ENCODE measurements at places on chromosomes 1 and 21. TPM values are rescaled to one million over a fixed set of nuclear protein-coding genes. Genes with fewer than 3 reads are reported as not detected.

PGBD5 gene
- total RNA-seq = 0.14 TPM

TRAPPC3 gene
- 92.3 TPM for total RNA-seq

NTMT2 gene
- not detected for total RNA-seq

IFI44L gene
- 17.3 TPM for total RNA-seq

KCNQ4 gene
- 5.7 TPM for total RNA-seq

CR1L gene
- total RNA-seq = not detected

CLCA1 gene
- total RNA-seq = not detected

TNFRSF4 gene
- 1.8 TPM for total RNA-seq

DNA sequence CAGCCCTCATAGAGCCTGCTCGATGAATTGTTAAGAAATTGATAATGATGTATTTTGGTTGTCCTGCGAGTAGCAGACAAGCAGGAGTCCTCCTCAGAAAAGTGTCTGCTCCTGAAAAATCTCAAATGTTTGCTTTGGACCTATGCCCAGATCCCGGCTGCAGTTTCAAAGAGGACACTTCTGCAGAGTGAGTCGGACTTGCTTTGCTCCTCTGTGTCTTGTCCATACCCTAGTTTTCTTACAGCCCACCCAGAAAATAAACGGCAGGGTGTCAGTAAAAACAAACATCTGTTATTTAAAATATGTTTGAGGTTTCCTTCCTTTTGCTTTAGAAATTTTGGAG lies 2.8 kb downstream of the S100A10 start:
- H3K27ac ChIP-seq = peak overlapping the region; percentile 88
- no peak for DNase-seq
- H3K36me3 ChIP-seq = peaks cover under 1% of the 10 kb centered on the region
- H3K4me3 ChIP-seq = no peak overlapping the region
- no peaks in the 10 kb centered on the region for H3K27me3 ChIP-seq
- H3K4me1 ChIP-seq = peaks cover 68% of the 10 kb centered on the region

GRCh38 chr1:70856201-70856600 lies 191.4 kb downstream of the PTGER3 start:
- no peak for DNase-seq
- no peak overlapping the region for H3K27ac ChIP-seq
- no peaks in the 10 kb centered on the region for H3K27me3 ChIP-seq
- H3K4me1 ChIP-seq = no peaks in the 10 kb centered on the region

GRCh38 chr1:230189824-230190223 lies 122.8 kb downstream of the GALNT2 start:
- H3K27me3 ChIP-seq = no peaks in the 10 kb centered on the region
- H3K4me1 ChIP-seq = peaks cover 75% of the 10 kb centered on the region
- DNase-seq = no peak
- H3K36me3 ChIP-seq = no peaks in the 10 kb centered on the region

GRCh38 chr1:59272507-59272906 lies 24.4 kb upstream of the FGGY start:
- no peak overlapping the region for H3K4me3 ChIP-seq
- no peaks in the 10 kb centered on the region for H3K27me3 ChIP-seq
- DNase-seq = no peak
- no peaks in the 10 kb centered on the region for H3K36me3 ChIP-seq

- no peaks in the 10 kb centered on the region for H3K27me3 ChIP-seq
- peaks cover 6% of the 10 kb centered on the region for H3K4me1 ChIP-seq
- no peak for DNase-seq
- H3K4me3 ChIP-seq = peak within 1 kb of the TSS; percentile 82
- no peaks in the 10 kb centered on the region for H3K36me3 ChIP-seq
Measured at GRCh38 chr1:12166834-12167492, at the start of gene TNFRSF1B. Gene TNFRSF1B (plus strand): TSS chr1:12166991. CDS start chr1:12167092, 101 bp downstream.

- H3K36me3 ChIP-seq = no peaks in the 10 kb centered on the region
- no peak for DNase-seq
- no peak overlapping the region for H3K4me3 ChIP-seq
- H3K27ac ChIP-seq = no peak overlapping the region
- H3K4me1 ChIP-seq = no peaks in the 10 kb centered on the region
Measured at GRCh38 chr1:158371188-158371953, 17.7 kb downstream of the CD1E start.
